ENCODE measurements at places on chromosomes 5 and 9. TPM values are rescaled to one million over a fixed set of nuclear protein-coding genes. Genes with fewer than 3 reads are reported as not detected.

- DNase-seq: no peak
Observed at GRCh38 chr9:11713077-11713476, 980.1 kb upstream of the TYRP1 start.

- DNase-seq: no peak
Observed at GRCh38 chr9:16542290-16542689, 328.2 kb downstream of the BNC2 start.

DNA sequence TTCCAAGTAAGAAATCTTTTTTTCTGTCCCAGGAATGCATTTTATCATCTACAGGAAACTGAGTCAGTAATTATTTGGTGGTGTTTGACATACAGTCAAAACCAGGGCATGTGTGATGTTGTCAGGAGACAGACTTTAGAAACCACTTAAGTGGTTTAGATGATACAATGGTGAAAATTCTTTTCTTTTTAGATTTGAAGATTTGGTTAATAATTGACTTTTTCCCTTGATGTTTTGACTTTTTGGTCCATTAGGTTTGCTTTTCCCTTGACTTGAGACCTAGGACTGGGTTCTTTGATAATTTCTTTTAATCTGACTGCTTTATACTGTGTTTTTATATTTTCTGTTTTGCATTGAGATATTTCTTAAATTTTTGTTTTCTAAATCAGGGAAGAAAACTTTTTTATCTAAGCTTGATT, 85.2 kb downstream of the RASGRF2 start:
- no peak for DNase-seq

DNA sequence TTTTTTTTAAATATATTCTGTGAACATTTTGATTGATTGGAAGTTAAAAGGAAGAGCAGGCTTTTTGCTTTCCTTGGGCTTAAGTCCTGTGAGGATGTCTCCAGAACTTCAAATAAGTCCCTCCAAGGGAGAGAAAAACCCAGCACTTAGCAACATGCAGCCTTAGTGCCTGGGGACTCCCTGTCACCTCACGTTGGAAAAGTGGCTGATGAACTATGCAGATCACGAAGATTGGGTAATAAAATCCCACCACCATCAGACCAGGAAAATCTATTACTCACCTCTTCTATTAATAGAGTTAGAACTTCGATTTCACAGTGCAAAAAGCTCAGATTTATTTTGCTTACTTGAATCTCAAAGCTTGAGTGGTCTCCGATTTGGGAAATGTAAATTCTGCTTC, 507.0 kb downstream of the MAT2B start:
- no peak for DNase-seq

Gene PJA2
- total RNA-seq: 67.1 TPM

Gene LCN9
- total RNA-seq: not detected

Measured in activated CD4-positive, alpha-beta memory T cell treated with anti-CD3 and anti-CD28 coated beads, Interleukin-2, amount 10 ng/mL, durations not matched to agents 7 days and 5 days (primary cell).